Endodermal cell (in vitro differentiated cells): ENCODE measurements at places on chromosomes 4 and X.

GRCh38 chrX:19303256-19303880, 40.4 kb upstream of the PDHA1 start:
- no peaks in the 10 kb centered on the region for H3K27me3 ChIP-seq
- no peaks in the 10 kb centered on the region for H3K4me1 ChIP-seq
- H3K4me3 ChIP-seq = no peak overlapping the region
- DNase-seq = no peak
- H3K36me3 ChIP-seq = no peaks in the 10 kb centered on the region
- no peak overlapping the region for H3K27ac ChIP-seq

DNA sequence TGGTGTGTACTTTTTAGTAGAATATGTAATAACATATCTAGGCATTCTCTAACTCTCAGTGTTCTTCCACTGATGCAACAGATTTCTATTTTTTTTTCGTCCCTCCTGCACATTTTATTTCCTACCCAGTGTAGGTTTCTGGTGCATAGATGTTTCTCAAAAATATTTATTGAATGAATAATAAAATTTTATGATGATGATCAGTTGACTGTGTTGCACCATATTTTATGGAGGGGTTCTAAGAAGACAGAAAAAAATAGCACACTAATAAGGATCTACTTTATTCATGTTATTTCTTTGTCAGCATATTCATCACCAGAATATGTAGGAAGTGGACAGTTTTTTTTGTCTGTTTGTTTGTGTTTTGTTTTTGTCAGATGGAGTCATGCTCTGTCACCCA, 2529.3 kb downstream of the ARAP2 start:
- H3K36me3 ChIP-seq = no peaks in the 10 kb centered on the region
- no peak overlapping the region for H3K4me3 ChIP-seq
- DNase-seq = no peak
- H3K27ac ChIP-seq = no peak overlapping the region

- H3K4me1 ChIP-seq = no peaks in the 10 kb centered on the region
- H3K27ac ChIP-seq = no peak overlapping the region
- no peaks in the 10 kb centered on the region for H3K36me3 ChIP-seq
- H3K4me3 ChIP-seq = no peak overlapping the region
- DNase-seq = no peak
Observed at GRCh38 chrX:141405853-141406492, 163.7 kb upstream of the SPANXC start.

GRCh38 chr4:55258152-55258865, 87.7 kb upstream of the SRD5A3 start:
- no peaks in the 10 kb centered on the region for H3K27me3 ChIP-seq
- no peak for DNase-seq
- peaks cover 10% of the 10 kb centered on the region for H3K4me1 ChIP-seq
- H3K36me3 ChIP-seq = no peaks in the 10 kb centered on the region
- H3K27ac ChIP-seq = no peak overlapping the region
- no peak overlapping the region for H3K4me3 ChIP-seq

DNA sequence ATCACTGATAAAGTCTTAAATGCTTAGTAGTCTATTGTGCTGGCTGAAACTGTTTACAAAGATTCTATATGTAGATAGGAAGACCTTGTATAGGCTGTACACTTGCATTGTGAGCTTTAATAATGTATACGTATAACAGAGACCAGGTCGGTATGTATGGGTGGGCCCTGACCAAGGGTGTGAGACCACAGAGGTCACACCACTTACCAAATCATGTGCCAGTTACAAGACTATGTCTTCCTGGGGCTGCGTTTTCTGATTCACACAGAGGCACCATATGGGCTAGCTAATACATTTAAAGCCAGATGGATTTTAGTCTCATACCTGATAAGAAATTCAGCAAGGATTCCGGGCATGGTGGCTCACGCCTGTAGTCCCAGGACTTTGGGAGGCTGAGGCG, 8.8 kb downstream of the DIAPH2 start:
- no peaks in the 10 kb centered on the region for H3K36me3 ChIP-seq
- no peak for DNase-seq
- no peak overlapping the region for H3K27ac ChIP-seq
- H3K4me3 ChIP-seq = no peak overlapping the region

GRCh38 chrX:74049126-74049525, 254.9 kb upstream of the ZCCHC13 start:
- no peaks in the 10 kb centered on the region for H3K36me3 ChIP-seq
- DNase-seq = no peak
- no peaks in the 10 kb centered on the region for H3K27me3 ChIP-seq
- no peak overlapping the region for H3K4me3 ChIP-seq
